ENCODE measurements at places on chromosomes 5 and 9.

GRCh38 chr9:90838098-90838497, 36.5 kb downstream of the SYK start:
- H3K36me3 ChIP-seq: no peaks in the 10 kb centered on the region
- H3K4me3 ChIP-seq: no peak overlapping the region
- DNase-seq: peak; percentile 26

DNA sequence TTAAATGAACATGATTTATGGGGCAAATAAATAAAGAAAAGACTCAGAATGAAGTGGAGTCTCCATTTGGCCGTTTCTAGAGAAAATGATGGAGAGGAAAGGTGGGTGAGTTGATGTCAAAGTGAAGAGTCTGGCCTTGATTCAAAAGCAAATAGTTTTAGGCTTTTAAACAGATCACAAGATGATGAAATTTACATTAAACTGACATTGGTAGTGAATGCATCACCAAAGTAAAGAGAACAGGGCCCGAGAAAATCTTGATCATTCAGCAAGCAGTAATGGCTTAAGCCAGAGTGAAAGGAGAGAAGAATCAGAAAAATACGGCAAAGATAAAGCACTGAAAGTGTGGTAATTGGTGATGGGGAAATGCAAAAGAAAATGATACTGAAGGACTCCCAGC, 460.0 kb upstream of the SGCD start:
- H3K4me3 ChIP-seq: no peak overlapping the region
- DNase-seq: no peak
- no peaks in the 10 kb centered on the region for H3K4me1 ChIP-seq
- H3K27me3 ChIP-seq: no peaks in the 10 kb centered on the region

DNA sequence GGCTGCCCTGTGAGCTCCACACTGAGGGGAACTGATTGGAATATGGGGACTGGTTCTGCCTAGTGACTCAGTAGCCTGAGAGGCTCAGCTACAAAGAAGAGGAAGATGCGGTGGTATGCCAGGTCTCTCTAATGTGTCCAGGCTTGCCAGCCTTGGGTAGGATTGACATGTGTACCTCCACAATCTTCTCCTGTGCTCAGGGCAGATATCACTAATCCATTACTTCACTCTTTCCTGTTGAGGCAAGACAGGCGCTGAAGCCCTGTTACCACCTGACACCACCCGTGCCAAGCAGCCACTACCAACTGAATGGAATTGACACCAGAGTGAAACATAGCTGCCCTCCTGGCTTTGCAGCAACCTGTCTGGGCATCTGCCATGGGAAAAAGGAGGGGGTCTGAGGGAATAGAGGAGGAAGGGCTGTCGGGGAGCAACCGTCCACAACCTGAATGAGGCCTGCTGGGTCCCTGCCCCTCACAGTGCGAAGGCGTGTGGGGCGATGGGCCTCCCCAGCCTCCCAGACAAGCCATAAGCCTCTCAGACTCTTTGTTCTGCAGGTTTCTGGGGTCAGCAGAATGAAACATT, 114.7 kb upstream of the CXCL14 start:
- no peaks in the 10 kb centered on the region for H3K27me3 ChIP-seq
- H3K4me3 ChIP-seq: no peak overlapping the region
- H3K4me1 ChIP-seq: no peaks in the 10 kb centered on the region
- H3K27ac ChIP-seq: no peak overlapping the region
- H3K36me3 ChIP-seq: no peaks in the 10 kb centered on the region
- no peak for DNase-seq

- DNase-seq: peak; percentile 93
- H3K36me3 ChIP-seq: no peaks in the 10 kb centered on the region
- peak overlapping the region; percentile 99 for H3K27ac ChIP-seq
- H3K27me3 ChIP-seq: no peaks in the 10 kb centered on the region
- H3K4me3 ChIP-seq: no peak overlapping the region
These were observed 164.2 kb downstream of the AUH start for GRCh38 chr9:91197232-91198181.

- H3K36me3 ChIP-seq: peaks cover 29% of the 10 kb centered on the region
- no peak overlapping the region for H3K4me3 ChIP-seq
- no peak overlapping the region for H3K27ac ChIP-seq
- DNase-seq: no peak
These were observed 35.3 kb downstream of the HNRNPH1 start for GRCh38 chr5:179588166-179588565.

DNA sequence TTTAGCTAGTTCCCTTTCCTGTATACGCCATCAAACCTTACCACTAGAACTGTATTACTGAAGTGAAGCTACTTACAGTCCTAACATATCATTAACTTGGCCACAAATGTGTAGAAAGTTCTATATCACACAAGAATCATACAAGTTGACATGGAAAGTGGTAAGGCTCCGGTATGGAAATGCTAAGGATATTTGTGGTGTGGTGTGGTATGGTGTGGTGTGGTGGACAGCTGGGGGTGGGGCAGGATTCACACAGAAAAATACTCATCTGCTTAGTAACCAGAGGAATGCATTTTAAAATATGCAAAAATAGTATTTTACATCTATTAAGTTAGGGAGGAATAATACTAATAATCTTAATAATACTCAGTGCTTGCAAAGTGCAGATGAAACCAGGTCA, 69.4 kb downstream of the TRPC7 start:
- H3K4me3 ChIP-seq: no peak overlapping the region
- no peak for DNase-seq
- no peak overlapping the region for H3K27ac ChIP-seq
- H3K27me3 ChIP-seq: no peaks in the 10 kb centered on the region
- H3K36me3 ChIP-seq: no peaks in the 10 kb centered on the region

- H3K27ac ChIP-seq: no peak overlapping the region
- no peaks in the 10 kb centered on the region for H3K4me1 ChIP-seq
- no peaks in the 10 kb centered on the region for H3K36me3 ChIP-seq
- H3K4me3 ChIP-seq: no peak overlapping the region
- no peak for DNase-seq
These were observed 262.7 kb upstream of the CLINT1 start for GRCh38 chr5:158121678-158122077.

DNA sequence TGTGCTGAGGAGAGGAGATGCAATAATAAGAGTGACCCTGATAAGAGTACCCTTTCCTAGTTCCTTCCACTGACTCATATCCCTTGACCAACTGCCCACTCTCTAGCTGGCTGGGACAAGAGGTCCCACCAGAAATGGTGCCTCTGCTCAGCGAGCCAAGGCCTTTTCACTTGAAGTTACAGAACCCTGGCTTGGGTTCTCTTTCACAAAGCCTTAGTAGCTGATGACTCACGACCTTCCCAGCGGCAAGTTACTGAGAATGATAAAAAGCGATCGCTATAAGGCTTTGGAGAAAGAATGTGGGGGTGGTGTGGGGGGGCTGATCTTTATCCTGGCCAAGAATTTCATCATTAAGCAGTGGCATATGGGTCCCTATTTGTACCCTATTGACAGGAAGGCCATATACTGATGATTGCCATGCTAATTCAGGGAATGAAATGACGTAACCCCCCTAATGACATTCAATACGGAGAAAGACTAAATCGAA, 90.3 kb downstream of the FBXO38 start:
- H3K4me1 ChIP-seq: no peaks in the 10 kb centered on the region
- H3K27me3 ChIP-seq: no peaks in the 10 kb centered on the region
- H3K27ac ChIP-seq: no peak overlapping the region
- no peaks in the 10 kb centered on the region for H3K36me3 ChIP-seq

DNA sequence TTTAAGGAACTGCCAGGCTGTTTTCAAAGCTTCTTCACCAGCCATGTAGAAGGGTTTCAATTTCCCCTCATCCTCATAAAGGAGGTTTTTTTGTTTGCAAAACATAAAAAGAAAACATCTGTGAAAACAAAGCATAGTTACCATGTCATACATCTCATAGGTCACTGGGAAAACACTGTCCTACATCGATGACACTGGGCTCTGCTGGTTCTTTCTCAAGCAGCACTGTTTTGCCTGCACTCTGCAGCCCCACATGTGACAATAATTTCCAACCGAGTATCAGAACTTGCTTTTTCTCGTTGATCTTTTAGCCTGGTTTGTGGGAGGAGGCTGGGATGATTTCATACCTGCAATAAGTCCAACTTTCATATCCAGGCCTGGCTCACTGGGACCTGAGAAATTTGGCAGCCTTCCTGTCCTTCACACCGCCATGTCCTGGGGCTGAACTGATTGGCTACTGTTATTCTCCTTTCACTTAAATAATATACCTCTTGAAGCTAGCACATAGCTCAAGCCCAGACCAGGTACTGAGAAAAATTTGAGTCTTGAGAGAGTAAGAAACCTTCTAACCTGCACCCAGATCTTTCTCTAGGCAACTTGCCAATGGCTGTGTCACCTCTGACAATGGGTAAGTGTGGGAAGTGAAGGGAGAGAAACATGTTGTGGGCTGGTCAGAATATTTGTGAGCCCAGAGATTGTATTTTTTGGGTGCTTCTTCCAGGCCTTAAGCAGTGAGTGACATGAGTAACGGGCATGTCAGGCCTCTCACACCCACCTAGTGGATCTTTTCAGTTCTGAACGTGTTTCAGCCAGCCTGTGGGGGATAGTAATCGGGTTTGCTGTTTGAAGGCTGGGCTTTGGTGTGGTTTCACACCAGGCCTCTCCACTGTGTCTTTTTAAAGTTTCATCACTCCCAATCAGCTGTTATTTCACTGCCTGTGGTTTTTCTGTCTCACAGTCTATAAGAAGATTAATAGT, 502.8 kb downstream of the NTRK2 start:
- H3K27me3 ChIP-seq: no peaks in the 10 kb centered on the region
- no peak overlapping the region for H3K4me3 ChIP-seq
- H3K4me1 ChIP-seq: no peaks in the 10 kb centered on the region

GRCh38 chr5:135238622-135239452, 160.2 kb downstream of the MACROH2A1 start:
- H3K4me3 ChIP-seq: no peak overlapping the region
- no peak overlapping the region for H3K27ac ChIP-seq
- H3K4me1 ChIP-seq: no peaks in the 10 kb centered on the region
- no peaks in the 10 kb centered on the region for H3K27me3 ChIP-seq
- H3K36me3 ChIP-seq: no peaks in the 10 kb centered on the region

DNA sequence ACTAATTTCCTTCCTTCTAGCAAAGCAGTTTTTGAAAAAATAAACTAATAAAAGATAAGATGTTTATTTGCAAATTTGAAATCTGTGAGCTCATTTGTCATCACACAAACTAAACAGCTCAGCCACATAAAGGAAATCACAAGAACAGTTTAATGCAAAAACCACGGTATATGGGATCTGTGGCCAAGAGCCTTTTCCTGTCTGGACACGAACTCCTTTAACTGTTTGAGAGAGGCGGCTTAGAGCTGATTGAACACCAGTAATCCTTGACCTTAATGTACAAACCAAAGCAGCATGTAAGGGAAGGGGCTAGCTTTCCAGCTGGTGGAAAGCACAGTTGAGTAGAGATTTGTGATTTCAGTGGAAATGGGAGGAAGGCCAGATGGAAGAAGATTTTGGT, 66.3 kb upstream of the SPINK5 start:
- H3K4me3 ChIP-seq: no peak overlapping the region
- no peaks in the 10 kb centered on the region for H3K27me3 ChIP-seq
- H3K36me3 ChIP-seq: no peaks in the 10 kb centered on the region
- H3K27ac ChIP-seq: no peak overlapping the region
- no peak for DNase-seq

DNA sequence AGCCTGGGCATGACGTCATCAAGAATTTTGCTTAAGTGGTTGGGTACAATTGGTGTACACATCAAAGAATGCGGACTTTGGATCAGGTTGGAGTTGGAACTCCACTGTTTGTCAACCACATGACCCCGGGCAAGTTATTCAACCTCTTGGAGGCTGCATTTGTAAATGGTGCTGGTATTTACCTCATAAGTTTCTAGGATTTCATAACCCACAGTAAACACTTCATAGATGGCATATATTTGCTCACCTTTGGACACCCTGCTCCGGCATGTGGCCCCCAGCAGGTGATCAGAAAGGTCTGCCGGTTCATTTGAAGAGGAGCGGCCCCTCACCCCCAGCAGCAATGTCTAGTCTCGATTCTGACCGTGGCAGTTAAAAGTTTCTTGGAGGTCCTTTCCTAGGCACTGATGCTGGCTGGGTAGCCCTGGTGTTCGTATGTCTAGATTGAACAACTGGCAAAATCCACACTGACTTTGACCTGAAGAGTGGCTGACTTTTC, 60.6 kb downstream of the IL6ST start:
- no peaks in the 10 kb centered on the region for H3K27me3 ChIP-seq
- no peak overlapping the region for H3K4me3 ChIP-seq
- H3K27ac ChIP-seq: no peak overlapping the region

DNA sequence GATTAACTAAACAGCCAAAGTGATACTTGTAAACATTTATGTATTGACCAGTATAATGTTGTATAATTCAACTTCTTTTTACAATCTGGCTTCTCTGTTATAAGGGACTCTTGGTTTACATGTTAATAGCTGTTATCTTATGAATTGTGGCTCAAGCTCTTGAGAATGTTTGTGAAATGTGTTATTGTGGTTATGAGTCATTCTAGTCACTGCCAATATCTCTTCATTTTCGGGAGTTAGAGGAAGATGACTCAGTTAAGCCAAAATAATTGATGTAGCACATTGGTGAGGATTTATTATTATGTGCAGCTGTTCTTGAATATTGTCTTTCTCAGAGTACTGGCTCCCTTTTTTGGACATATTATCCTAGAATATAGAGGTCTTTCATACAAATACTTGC, 655.2 kb upstream of the RIOK2 start:
- H3K36me3 ChIP-seq: no peaks in the 10 kb centered on the region
- no peaks in the 10 kb centered on the region for H3K27me3 ChIP-seq
- H3K4me3 ChIP-seq: no peak overlapping the region

Data from body of pancreas (tissue), 4 donors.